ENCODE measurements at places on chromosomes 2 and 18.
A peak's percentile ranks its signal among the peaks of the same experiment; 100 is the strongest.

DNA sequence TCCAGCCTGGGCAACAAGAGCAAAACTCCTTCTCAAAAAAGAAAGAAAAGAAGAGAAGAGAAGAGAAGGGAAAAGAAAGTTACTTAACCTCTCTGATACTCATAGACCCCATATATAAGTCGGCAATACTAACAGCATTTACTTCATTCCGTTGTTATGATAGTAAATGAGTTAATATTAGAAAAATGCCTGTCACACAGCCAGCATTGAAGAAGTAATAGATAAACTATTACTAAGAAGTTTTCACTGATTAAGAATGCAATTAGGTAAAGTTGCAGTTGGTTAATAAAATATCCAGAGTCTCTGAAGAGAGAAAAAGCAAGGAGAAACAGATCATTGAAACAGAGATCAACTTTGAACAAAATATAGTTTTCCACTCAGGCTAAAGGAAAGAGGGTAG is 161.3 kb upstream of the UBE2E3 start:
- H3K27me3 ChIP-seq: peaks cover 2% of the 10 kb centered on the region
- H3K36me3 ChIP-seq: no peaks in the 10 kb centered on the region
- H3K4me3 ChIP-seq: no peak overlapping the region
- no peak overlapping the region for H3K27ac ChIP-seq
- H3K4me1 ChIP-seq: no peaks in the 10 kb centered on the region

DNA sequence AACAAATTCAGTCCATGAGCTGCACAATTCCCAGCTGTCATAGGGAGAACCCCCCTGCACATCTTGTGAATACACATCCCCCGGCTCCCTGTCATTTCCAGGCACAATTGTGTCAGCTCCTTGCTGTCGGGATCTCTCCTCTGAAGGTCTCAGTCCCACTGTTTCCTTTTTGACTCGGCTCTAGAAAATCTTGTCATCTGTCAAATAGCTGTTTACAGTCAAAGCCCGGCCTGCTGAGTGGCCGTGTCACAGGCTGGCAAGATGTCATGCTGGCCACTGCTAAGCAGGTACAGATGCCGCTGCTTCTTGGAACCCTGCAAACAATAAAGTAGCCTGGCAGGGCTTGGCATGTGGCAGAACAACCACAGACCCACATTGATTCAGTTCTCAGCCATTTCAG is 61.7 kb downstream of the LYPD1 start:
- no peaks in the 10 kb centered on the region for H3K36me3 ChIP-seq
- no peaks in the 10 kb centered on the region for H3K4me1 ChIP-seq
- DNase-seq: no peak
- no peaks in the 10 kb centered on the region for H3K27me3 ChIP-seq
- no peak overlapping the region for H3K27ac ChIP-seq
- no peak overlapping the region for H3K4me3 ChIP-seq

DNA sequence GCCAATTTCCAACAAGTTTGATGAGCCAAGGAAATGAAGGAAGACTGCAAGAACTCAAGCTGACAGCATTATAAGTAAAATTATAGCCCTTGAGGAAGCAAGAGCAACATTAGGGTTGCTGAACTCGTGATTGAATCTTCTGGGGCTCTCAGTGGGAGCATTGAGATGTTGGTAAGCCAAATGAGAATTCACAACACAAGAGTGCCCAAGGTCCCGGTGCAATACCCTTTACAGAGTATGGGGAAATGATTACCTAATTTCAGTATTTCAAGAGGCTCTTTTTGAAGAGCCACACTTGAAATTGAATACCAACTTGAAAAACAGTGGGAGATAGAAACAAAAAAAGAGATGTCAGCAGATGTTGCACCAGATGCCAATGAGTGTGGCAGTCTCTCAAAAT is 554.5 kb downstream of the STK39 start:
- H3K4me3 ChIP-seq: no peak overlapping the region
- H3K27ac ChIP-seq: no peak overlapping the region
- DNase-seq: no peak
- H3K27me3 ChIP-seq: no peaks in the 10 kb centered on the region

- H3K27me3 ChIP-seq: peaks cover 11% of the 10 kb centered on the region
- H3K4me3 ChIP-seq: no peak overlapping the region
- no peaks in the 10 kb centered on the region for H3K4me1 ChIP-seq
- no peak overlapping the region for H3K27ac ChIP-seq
- no peak for DNase-seq
- no peaks in the 10 kb centered on the region for H3K36me3 ChIP-seq
These were observed 68.4 kb downstream of the MCFD2 start for GRCh38 chr2:46847185-46847710.

GRCh38 chr2:58562276-58562675 is 321.2 kb upstream of the FANCL start:
- H3K27me3 ChIP-seq: peaks cover 2% of the 10 kb centered on the region
- no peaks in the 10 kb centered on the region for H3K4me1 ChIP-seq
- no peak overlapping the region for H3K4me3 ChIP-seq
- no peak overlapping the region for H3K27ac ChIP-seq
- no peaks in the 10 kb centered on the region for H3K36me3 ChIP-seq

DNA sequence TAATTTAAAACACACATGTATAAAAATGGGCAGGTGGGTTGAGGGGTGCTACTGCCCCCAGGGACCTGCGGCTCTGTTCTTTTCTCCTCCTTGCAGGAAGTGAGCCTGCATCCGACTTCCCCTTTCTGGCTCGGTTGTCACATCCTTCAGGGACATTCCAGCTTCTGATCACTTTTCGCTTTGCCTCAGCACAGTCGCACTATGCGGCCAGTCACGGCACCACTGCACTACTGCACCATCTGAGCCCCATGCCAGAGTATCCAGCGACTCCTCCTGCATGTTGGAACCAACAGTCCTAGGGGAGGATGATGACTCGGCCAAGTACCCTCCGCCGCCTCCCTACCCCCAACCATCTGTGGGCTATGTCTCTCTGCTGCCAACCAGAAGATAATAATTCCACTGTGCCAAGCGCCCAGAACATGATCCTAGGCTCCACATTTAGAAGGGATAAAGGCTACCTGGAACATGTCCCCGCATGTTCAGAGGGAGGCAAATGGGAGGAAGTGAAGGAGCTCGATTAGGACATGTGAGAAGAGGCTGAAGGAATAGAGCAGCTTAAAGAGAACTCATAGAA is 17.6 kb downstream of the CDC42EP3 start:
- H3K4me3 ChIP-seq: peak overlapping the region; percentile 58
- DNase-seq: peak; percentile 44
- no peaks in the 10 kb centered on the region for H3K27me3 ChIP-seq
- H3K4me1 ChIP-seq: peaks cover 90% of the 10 kb centered on the region
- peak overlapping the region; percentile 85 for H3K27ac ChIP-seq

DNA sequence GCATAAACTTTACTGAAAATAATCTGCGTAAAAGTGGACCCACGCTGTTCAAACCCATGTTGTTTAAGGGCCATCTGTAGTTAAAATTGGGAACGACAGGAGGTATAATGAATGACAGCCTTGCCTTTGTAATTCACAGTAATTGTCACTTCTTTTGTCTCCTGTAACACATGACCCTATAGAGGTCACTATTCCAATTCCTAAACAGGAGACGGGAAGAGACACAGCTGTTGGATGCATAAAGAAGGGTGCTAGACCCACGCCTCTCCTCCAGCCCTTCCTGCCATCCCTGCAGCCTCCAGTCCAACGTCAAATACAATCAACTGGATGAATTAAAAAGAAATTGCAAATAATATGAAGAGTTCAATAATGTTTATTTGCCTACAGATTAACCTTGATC is 63.1 kb upstream of the NFATC1 start:
- no peak for DNase-seq
- H3K27ac ChIP-seq: no peak overlapping the region
- no peaks in the 10 kb centered on the region for H3K27me3 ChIP-seq

DNA sequence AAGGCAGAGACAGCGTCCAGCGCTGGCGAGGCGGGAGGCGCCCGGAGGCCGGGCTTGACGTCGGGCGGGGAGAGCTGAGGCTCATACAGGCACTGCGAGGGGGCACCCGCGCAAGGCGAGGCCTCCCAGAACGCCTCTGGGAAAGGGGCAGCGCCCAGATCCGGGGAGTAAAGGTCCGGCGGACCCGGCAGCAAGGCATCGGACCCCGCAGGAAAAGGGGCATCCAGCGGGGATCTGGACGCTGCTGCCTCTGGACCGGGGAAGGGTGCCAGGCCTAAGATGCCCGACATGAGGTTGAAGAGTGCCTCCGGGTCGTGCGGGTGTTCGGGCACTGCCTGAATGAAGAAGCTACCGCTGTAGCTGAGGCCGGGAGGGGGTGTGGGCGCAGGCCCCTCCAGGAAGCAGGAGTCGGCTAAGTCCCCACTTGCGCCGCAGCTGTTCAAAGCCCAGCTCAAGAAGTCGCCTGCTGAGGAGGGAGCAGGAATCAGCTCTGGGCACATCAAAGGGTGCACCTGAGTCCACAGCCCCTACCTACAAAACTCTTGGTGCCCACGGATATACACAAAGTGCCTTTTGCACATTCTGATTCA is 937 bp downstream of the EGR4 start:
- no peak for DNase-seq
- H3K4me3 ChIP-seq: peak overlapping the region; percentile 61
- H3K4me1 ChIP-seq: peaks cover 19% of the 10 kb centered on the region

DNA sequence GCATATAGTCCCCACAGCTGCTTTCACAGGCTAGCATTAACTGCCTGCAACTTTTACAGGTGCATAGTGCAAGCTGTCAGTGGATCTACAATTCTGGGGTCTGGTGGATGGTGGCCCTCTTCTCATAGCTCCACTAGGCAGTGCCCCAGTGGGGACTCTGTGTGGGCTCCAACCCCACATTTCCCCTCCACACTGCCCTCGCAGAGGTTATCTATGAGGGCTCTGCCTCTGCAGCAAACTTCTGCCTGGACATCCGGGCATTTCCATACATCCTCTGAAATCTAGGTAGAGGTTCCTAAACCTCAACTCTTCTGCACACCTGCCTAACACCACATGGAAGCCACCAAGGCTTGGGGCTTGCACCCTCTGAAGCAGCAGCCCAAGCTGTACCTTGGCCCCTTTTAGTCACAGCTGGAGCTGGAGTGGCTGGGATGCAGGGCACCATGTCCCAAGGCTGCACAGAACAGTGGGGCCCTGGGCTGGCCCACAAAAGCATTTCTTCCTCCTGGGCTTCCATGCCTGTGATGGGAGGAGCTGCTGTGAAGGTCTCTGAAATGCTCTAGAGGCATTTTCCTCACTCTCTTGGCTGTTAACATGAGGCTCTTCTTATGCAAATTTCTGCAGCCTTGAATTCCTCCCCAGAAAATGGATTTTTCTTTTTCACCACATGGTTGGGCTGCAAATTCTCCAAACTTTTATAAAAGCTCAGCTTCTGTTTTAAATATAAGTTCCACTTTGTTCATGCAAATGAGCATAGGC is 59.3 kb downstream of the KDM3A start:
- DNase-seq: no peak
- H3K27me3 ChIP-seq: no peaks in the 10 kb centered on the region
- H3K4me3 ChIP-seq: no peak overlapping the region
- peaks cover 12% of the 10 kb centered on the region for H3K4me1 ChIP-seq
- no peak overlapping the region for H3K27ac ChIP-seq

DNA sequence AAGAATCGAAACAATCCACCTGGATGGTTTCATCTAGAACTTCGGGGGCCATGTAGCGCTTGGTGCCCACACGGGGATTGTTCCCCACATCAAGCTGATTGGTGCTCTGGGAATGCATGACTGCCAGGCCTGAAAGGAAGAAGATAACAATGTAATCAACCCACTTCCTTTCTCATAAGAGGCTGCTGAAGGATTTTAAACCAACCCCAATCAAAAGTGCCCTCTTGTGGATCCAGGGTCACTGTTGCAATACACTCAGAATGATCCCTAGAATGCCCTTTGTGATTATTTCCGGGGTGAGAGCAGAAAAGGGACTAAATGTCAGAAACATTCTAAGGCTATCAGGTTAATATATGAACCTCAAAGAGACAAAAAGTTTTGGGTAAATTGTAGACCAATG is 115.2 kb downstream of the ACVR1 start:
- peaks cover 56% of the 10 kb centered on the region for H3K36me3 ChIP-seq
- DNase-seq: no peak
- no peak overlapping the region for H3K4me3 ChIP-seq
- no peak overlapping the region for H3K27ac ChIP-seq
- no peaks in the 10 kb centered on the region for H3K27me3 ChIP-seq

DNA sequence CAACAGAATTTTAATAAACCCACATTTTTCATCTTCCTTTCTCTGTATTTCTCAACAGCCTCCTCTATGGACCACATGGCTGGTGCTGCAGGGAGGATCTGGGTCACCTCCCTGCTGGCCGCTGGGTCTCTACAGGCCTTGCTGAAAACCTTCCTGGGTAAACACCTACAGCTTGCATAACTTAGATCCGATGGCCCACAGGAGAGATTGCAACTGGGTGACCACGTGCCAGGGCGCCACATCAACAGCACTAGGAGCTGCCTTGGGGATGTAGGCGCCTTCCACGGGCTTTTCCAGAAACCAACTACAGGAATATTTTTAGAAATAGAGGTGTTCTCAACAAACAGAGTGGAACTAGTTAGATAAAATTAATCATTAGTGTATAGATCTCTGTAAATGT is 19.4 kb downstream of the TMEM18 start:
- no peak for DNase-seq
- H3K4me3 ChIP-seq: no peak overlapping the region
- H3K4me1 ChIP-seq: peaks cover 47% of the 10 kb centered on the region
- H3K27me3 ChIP-seq: no peaks in the 10 kb centered on the region
- no peak overlapping the region for H3K27ac ChIP-seq

DNA sequence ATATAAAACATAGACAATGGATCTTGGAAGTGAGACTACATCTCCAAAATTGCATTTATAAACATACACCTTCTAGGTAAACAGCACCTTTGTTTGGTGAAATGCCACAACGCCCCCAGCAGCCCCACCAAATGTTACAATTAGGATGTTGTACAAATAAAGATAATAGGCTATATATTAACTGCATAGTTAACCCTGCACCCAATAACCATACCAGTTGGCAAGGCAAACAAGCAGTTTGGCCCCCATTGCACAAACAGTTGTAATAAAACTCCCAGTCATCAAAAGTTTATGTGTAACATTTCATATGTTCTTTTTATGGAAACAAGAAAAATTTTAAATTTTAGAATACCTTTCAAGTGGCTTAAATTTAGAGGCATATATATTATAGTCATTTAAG is 67.3 kb downstream of the PRPF40A start:
- no peak overlapping the region for H3K4me3 ChIP-seq
- H3K27me3 ChIP-seq: no peaks in the 10 kb centered on the region
- no peak for DNase-seq
- H3K36me3 ChIP-seq: peaks cover 20% of the 10 kb centered on the region
- no peaks in the 10 kb centered on the region for H3K4me1 ChIP-seq
- H3K27ac ChIP-seq: no peak overlapping the region

DNA sequence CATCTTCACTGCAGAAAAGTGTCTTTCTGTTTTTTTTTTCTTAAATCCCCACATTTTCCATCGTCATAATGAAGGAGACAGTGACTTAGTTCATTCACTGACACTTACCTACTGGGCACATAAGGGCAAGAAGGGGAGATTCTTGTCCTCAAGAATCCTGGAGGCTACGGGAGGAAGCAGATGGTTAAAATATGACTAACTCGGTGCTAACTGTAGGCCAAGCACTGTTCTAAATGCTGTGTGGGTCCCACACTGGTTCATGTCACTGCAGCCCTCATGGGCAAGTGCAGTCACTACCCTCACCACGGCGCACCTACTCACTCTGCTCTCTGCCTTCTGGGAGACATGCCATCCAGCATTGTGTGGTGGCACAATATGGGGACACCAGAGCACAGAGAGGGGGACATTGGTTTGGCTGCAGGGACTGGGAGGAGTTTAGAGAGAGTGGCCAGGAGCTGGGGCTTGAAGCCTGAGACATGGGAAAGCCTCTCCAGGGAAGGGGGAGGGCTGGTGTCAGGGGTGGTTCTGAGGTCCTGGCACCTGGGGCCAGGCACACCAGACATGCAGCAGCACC is 305.2 kb downstream of the MYCN start:
- no peaks in the 10 kb centered on the region for H3K27me3 ChIP-seq
- H3K27ac ChIP-seq: no peak overlapping the region
- no peaks in the 10 kb centered on the region for H3K4me1 ChIP-seq
- no peak for DNase-seq

GRCh38 chr2:54308186-54308585 is 52.2 kb upstream of the TSPYL6 start:
- H3K27ac ChIP-seq: no peak overlapping the region
- H3K27me3 ChIP-seq: peaks cover 2% of the 10 kb centered on the region
